ENCODE measurements at places on chromosomes 13 and 19.

DNA sequence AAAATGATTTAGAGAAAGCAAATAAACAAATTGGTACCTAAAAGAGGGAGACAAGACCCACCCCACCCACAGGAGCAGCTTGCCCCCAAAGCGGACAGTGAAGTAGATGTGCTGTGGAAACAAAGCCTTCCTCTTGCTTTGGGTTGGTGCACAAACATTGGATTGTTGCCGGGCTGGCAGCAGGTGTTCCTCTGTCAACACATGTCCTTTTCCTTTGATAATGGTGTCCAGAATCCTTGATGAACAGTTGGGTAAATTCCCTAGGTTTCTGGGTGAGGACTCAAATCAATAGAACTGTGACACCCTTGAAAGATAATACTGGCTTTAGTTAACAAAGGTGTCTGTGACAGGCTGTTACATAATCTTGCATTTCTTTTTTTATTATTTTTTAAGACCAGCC lies 311.8 kb downstream of the SPRY2 start:
- no peak for DNase-seq

GRCh38 chr13:109979228-109979627 lies 192.8 kb upstream of the IRS2 start:
- no peak for DNase-seq

DNA sequence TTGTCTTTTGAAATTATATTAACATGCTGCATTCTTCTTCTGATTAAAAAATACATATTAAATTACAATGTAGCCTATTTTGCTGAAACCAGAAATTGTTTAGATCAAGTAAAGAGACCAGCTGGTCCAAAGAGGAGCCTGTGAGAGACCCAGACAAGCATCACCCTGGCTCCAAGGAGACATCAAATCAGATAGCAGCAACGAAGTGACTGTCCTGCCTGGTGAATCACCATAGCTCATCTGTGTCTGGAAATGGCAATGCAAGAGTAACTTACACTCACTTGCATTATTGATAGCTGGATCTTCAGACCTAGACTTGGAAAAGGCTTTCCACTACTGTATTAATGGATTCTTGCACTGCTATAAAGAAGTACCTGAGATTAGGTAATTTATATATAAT lies 169.1 kb downstream of the KCTD12 start:
- no peak for DNase-seq

- no peak for DNase-seq
These were observed 2.6 kb downstream of the TLE5 start for GRCh38 chr19:3059653-3060052.

DNA sequence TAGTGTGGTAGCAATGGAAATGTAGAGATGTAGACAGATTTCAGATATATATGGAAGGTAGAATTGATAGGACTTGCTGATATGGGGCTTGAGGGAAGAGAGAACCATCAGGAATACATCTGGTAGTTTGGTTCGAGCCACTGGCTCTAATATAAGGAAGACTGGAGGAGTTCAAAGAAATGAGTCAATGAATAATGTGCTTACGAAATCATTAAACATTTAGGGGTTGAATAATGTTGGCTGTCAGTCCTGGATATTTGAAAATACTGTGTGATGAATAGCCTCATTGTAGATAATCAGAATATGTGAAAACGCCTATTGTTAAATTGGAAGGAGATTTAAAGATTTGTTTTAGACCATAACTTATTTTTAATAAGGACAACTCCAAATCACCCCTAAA lies 21.6 kb downstream of the SGCG start:
- no peak for DNase-seq

GRCh38 chr19:15289673-15290072 lies 42.7 kb downstream of the BRD4 start:
- no peak for DNase-seq

- no peak for DNase-seq
These were observed 7.1 kb upstream of the PNMA8A start for GRCh38 chr19:46478356-46478986.

GRCh38 chr19:5494773-5495172 lies 39.6 kb downstream of the ZNRF4 start:
- no peak for DNase-seq

GRCh38 chr19:1122972-1123363 lies 19.2 kb downstream of the GPX4 start:
- DNase-seq: no peak

- DNase-seq: no peak
These were observed 487.8 kb downstream of the PCDH17 start for GRCh38 chr13:58119351-58119750.

DNA sequence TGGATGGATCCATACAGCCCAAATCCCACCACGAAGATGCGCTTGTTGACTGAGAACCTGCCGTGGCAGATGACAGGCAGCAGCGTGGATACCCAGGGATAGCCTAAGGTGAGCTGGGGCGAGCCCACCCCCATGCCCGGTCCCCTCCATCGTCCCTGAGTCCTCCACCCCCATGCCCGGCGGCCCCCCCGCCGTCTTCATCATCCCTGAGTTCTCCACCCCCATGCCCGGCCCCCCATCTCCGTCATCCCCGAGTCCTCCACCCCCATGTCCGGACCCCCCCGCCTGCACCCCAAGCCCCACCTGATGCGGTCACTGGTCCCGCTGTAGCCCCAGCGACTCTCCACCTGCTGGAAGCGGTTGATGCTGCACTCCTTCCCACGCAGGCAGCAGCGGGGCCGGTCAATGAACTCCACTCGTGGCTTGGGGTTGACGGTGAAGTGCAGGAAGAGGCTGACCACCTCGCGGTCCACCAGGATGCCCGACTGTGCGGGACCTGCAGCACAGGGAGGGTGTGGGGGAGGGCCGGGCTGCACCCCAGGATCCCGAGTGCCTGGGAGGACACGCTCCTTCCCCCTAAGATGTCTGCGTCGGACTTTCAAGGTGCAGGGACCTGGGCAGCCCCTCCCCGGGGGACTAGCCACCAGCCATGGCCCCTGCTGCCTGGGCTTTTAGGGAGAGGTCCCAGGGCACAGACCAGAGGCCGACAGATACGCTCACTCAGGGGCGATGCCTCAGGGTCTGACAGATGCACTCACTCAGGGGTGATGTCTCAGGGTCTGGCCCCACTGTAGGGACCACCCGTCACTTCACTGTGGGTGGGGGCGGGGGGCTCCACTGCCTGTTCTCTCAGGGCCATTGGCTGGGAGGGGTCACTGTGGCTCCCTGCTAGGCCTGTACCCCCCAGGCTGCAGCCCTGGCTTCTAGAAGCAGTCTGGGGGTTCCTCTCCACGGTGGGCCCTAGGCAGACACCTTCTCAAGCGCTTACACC lies 28.0 kb downstream of the BTBD2 start:
- DNase-seq: no peak

- DNase-seq: no peak
These were observed 47.1 kb downstream of the ARHGAP35 start for GRCh38 chr19:46907880-46908279.

DNA sequence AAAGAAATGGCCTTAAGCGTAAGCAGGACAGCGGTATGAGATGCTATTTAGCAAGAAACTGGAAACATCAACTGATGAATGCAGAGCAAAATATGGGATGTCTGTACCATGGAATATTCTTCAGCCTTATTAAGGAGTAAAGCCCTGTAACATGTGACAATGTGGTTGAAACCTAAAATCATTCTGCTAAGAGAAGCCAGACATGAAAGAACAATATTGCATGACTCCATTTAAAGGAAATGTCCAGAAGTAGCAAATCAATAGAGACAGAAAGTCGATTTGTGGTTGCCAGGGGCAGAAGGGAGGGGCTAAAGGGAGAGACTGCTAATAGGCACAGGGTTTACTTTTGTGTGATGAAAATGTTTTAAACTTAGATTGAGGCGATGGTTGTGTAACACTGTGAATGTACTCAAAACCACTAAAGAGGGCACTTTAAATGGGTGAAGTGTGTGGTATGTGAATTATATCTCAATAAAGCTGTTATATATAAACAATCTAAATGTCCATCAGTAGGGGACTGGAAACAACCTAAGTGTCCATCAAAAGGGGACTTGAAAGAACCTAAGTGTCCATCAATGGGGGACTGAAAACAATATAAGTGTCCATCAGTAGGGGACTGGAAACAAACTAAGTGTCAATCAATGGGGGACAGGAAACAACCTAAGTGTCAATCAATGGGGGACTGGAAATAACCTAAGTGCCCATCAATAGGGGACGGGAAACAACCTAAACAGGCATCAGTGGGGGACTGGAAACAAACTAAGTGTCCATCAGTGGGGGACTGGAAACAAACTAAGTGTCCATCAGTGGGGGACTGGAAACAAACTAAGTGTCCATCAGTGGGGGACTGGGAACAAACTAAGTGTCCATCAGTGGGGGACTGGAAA lies 45.4 kb downstream of the CCL25 start:
- DNase-seq: no peak

DNA sequence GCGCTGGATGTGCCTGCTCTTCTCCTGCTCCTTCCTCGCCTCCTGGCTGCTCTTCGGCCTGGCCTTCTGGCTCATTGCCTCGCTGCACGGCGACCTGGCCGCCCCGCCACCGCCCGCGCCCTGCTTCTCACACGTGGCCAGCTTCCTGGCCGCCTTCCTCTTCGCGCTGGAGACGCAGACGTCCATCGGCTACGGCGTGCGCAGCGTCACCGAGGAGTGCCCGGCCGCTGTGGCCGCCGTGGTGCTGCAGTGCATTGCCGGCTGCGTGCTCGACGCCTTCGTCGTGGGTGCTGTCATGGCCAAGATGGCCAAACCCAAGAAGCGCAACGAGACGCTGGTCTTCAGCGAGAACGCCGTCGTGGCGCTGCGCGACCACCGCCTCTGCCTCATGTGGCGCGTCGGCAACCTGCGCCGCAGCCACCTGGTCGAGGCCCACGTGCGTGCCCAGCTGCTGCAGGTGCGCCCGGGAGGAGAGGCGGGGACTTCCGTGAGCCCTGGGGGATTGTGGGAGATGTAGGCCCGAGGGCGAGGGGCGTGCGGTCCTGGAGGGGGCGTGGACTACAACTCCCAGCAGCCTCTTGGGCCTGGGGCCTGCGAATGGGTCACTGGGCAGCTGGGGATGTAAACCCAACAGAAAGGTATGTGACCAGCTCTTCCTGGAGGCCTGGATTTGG lies 6.7 kb downstream of the KCNJ14 start:
- DNase-seq: no peak

- DNase-seq: no peak
These were observed 64.3 kb downstream of the TM9SF2 start for GRCh38 chr13:99565478-99566124.

Measured in NCI-H2081 treated with DMSO at 0.1 percent for 48 hours (cell line).